ENCODE measurements at places on chromosomes 4 and X. TPM values are rescaled to one million over a fixed set of nuclear protein-coding genes. Genes with fewer than 3 reads are reported as not detected.

DNA sequence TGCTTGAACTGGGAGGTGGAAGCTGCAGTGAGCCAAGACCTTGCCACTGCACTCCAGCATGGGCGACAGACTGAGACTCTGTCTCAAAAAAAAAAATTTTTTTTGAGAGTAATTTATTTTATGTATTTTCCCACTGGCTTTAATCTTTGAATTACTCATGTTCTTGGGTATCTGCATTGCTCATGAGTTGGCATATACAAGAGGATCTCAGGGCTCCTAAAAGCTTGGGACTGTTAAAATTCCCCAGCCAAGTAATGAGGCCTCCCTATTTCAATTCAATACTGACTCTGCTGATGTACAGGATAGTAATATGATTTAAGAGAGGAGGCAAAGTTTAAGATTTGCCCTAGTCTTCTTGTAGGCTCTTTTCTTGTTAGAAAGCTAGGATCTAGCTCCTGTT lies 6.2 kb downstream of the IL21 start:
- DNase-seq = no peak

GRCh38 chr4:8099981-8100464 lies 58.6 kb downstream of the ABLIM2 start:
- DNase-seq = no peak

DNA sequence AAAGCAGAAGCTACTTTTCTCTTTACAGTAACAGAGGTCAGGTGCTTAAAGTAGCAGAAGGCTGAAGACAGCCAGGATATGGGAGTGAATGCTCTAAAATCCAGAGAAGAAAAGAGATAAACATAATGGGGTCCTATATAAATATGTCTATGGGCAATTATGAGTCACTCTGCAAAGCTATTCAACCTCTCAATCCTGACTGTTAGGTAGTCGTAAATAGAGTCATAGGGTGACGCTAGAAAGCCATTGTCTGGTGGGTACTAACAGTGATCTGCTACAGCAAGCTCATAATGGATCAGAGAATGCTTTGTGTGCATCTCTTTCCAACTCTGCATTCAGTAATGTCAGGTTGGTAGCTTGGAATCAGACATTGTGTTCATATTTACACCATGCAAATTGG lies 53.5 kb upstream of the PDE5A start:
- DNase-seq = no peak

DNA sequence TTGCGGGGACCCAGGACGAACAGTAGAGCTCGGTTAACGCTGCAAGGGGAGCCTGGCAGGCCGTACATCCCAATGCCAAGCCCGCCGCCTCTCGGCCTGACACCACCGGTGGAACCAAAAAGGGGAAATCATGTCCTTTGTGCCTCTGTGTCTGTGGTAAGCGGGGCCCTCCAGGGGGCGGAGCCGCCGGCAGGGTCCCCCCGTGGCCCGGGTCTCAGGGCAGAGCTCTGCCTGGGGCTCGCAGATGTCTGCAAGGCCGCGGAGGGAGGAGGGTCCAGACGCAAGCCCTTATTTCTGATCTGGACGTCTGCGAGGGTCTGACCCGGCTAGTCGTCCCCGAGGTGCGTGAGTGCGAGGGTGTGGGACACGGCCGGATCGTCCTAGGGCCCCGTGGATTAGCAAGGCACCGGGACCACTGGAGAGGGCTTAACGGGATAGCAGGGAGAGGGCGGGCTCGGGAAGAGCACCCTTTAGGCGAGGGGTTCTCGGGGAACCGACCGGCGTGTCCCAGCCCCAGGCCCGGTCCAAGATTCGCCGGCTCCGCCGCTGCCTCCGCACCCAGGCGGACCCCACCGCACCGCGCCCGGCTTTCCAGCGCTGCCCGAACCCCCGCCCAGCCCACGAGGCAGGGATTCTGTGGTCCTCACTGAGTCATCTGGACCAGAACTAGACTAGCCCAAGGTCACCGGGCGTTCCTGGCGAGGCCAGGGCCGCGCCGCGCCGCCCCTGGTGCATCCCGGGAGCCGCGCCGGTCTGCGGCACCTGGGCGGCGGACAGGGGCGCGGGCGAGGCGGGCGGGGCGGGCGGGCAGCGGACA lies 863 bp upstream of the FAM193A start:
- DNase-seq = peak; percentile 75

- DNase-seq = peak; percentile 71
Measured at GRCh38 chr4:154958621-154959358, 177.7 kb downstream of the RBM46 start.

- no peak for DNase-seq
Measured at GRCh38 chrX:56813318-56813837, 84.3 kb downstream of the NBDY start.

DNA sequence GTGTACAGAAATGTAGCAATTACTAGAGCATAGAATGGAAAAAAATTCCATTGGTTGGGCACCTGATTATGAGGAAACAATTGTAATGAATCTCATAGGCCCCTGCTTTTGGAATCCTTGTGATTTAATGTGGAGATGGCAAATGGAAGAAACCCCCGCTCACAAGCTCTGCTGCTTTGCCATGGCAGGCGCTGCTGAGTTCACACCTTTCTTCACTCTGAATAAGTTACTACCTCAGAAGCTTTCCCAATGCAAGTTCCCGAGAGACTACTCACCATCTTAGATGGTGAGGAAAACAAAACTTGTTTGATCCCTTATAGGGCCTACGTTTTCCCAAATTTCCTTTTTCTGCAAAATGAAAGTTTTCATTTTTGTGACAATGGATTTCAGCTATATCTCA lies 266.6 kb upstream of the TAPT1 start:
- no peak for DNase-seq

GRCh38 chr4:150510176-150510865 lies 71.6 kb upstream of the MAB21L2 start:
- peak; percentile 33 for DNase-seq

TMPRSS11B gene
- polyA plus RNA-seq = not detected

TEX13C gene
- polyA plus RNA-seq = not detected

MUC7 gene
- polyA plus RNA-seq = not detected
